ENCODE measurements at places on chromosomes 12 and 14. TPM values are rescaled to one million over a fixed set of nuclear protein-coding genes. Genes with fewer than 3 reads are reported as not detected.
A peak's percentile ranks its signal among the peaks of the same experiment; 100 is the strongest.

GRCh38 chr12:3046441-3047200 lies 30.6 kb upstream of the TSPAN9 start:
- no peak for DNase-seq

DNA sequence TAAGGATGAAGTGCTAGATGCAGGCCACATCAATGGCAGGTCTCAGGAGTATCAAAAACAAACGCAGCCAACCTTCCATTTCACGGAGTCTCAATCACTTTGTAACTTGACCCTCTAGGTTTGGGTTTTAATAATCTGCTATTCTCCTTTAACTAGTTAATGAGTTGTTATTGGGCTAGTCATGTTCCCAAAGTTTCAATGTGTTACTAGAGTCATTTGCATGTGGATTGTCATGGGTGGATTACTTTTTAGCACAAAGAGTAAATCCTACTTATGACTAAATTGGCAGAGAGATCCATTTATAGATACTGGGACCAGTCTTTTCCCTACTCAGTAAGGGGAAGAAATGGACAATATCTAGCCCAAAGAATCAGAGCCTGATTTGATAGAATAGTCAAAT lies 151.0 kb downstream of the BCAT1 start:
- no peak for DNase-seq

DNA sequence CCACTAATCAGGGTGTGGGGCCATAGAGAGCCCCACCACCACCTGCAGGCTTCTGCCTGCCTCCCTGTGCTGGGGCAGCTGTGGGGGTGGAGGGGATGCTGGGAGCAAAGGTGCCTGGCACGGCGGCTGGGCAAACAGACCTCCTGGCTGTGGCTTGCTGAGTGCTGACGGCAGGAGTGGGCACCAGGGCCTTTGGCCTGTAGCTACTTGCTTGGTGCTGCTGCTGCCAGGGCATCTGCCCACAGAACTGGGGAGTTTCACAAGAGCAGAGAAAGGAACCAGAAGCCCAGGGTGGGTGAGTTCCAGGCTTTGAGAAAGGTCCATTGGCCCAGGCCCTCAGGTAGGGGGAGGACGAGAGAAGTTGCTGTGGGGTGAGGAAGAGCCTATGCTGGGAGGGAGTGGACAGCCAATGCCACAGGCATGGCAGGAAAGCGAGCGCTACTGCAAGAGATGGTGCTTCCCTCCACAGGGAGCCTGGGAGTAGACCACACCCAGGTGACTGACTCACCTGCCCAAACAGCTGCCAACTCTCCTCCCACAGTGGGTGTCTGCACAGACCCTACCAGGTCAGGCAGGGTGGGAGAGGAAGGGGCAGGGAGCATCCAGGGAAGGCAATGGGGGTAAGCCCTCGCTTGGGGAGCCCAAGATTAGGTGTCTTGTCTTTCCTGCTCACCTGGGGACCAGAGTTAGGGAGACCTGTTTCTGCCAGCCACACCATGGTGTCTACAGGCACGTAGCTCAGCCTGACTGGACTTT lies 39.0 kb upstream of the HDAC7 start:
- DNase-seq: no peak

GRCh38 chr12:19129486-19130223 lies at the start of gene PLEKHA5:
Gene PLEKHA5, plus strand, starts transcription at chr12:19129733. Its CDS starts 67 bp downstream, at chr12:19129800.
- DNase-seq: no peak

- DNase-seq: no peak
Measured at GRCh38 chr12:66623455-66623854, 55.4 kb downstream of the GRIP1 start.

The C12orf54 gene
- not detected for total RNA-seq

GRCh38 chr12:59087077-59087673 lies 166.9 kb upstream of the LRIG3 start:
- no peak for DNase-seq

- peak; percentile 34 for DNase-seq
Measured at GRCh38 chr14:25396128-25396527, 346.2 kb upstream of the STXBP6 start.

DNA sequence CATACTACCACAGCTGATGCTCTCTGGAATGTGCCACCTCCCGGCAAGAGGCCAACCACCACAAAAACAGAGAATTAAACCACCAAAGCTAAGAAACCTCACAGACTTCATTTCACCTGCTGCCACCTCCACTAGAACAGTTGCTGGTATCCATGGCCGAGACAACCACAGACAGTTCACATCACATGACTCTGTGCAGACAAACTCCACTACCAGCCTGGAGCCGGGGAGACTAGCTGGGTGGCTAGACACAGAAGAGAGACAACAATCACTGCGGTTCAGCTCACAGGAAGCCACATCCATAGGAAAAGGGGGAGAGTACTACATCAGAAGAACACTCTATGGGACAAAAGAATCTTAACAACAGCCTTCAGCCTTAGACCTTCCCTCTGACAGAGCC lies 78.2 kb downstream of the RALGAPA1 start:
- DNase-seq: no peak

The ASPG gene
- total RNA-seq: not detected
